ENCODE measurements at places on chromosomes 4 and X. TPM values are rescaled to one million over a fixed set of nuclear protein-coding genes. Genes with fewer than 3 reads are reported as not detected.

TEC gene
- 4.5 TPM for polyA plus RNA-seq

COL25A1 gene
- 0.24 TPM for polyA plus RNA-seq

DNA sequence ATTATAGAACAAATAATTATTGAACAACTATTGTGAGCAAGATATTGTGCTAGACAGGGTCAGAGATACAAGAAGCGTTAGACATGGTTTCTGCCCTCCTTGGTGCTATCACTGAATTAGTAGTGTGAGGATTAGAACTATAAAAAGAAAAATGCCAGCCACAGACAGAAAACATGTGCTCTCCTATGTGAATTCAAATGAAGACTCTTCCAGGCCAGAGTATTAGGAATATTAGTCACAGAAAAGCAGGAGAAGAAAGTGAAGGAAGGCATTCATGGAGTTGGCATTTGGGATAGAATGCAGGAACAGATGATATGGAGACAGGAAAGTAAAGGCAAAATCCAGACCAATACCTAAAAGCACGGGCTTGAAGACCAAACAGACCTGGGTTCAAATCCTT lies 179.6 kb upstream of the TENM3 start:
- no peaks in the 10 kb centered on the region for H3K27me3 ChIP-seq
- no peak overlapping the region for H3K4me3 ChIP-seq
- H3K27ac ChIP-seq, result no peak overlapping the region
- DNase-seq, result no peak
- no peaks in the 10 kb centered on the region for H3K4me1 ChIP-seq

- no peak for DNase-seq
- H3K27ac ChIP-seq, result no peak overlapping the region
- no peaks in the 10 kb centered on the region for H3K4me1 ChIP-seq
- no peak overlapping the region for H3K4me3 ChIP-seq
These were observed 40.2 kb upstream of the EPGN start for GRCh38 chr4:74267998-74268606.

HNRNPH2 gene
- 71.5 TPM for polyA plus RNA-seq

- no peak overlapping the region for H3K4me3 ChIP-seq
- H3K36me3 ChIP-seq, result no peaks in the 10 kb centered on the region
- H3K4me1 ChIP-seq, result no peaks in the 10 kb centered on the region
- no peaks in the 10 kb centered on the region for H3K27me3 ChIP-seq
These were observed 17.7 kb upstream of the ASB5 start for GRCh38 chr4:176286728-176287127.
